ENCODE measurements at places on chromosomes 11 and 22.
A peak's percentile ranks its signal among the peaks of the same experiment; 100 is the strongest.

DNA sequence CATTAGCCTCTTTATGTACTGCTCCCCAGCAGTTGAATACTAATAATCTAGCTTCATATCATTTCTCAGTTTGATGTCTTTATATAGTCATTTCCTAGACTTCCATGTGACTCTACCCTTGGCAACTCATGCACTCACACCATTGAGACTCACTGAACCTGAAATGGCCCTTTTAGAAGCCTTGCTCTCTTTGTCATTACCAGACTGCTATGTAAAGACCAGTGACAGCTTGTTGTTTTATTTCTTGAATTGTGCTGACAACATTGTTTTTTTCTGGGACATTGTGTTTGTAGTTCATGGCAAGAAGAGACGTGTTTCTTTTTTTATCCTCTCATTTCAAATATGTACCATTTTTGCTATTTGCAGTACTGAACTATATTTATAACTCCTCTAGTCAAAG is 256.5 kb downstream of the CNTN5 start:
- no peak for DNase-seq

- no peak for DNase-seq
These were observed 69.7 kb downstream of the PHF21B start for GRCh38 chr22:44940130-44940529.

DNA sequence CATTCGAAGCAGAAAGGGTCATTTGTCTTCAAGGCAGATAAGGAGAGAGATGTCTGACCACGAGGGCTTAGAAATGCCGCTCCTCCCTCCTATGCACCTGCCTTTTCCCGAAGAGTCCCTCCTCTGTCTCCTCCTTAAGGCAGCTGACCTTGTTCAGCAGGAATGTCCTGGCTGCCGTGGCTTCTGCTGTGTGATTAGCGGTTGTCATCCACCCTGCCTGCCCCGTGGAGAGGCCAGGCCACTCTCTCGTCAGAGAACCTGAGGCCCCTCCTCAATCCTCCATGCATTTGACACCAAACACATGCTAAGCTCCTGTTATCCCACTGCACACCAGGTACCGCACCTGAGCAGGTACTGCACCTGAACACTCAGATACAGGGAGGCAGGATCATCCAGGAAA is 834.6 kb downstream of the TBC1D22A start:
- DNase-seq: no peak

DNA sequence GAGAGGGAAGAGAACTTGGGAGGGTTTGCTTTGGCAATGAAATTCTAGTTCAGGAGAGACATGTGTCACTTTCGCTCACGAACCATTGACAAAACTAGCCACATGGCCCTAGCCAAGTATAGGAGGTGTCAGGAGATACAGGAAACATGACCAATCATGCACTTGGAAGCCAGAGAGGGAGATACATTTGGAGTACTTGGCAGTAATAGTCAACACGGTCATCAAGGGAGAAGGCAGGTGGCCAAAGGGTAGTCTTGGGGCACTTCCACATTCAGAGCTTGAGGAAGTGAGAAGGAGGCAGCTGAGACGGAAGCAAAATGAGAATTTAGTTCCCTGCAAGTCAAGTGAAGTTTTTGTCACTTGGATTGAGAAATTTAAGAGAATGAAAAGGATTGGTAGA is 26.4 kb upstream of the KIRREL3 start:
- DNase-seq: no peak

- DNase-seq: peak; percentile 23
These were observed 1.7 kb downstream of the TSPAN18 start for GRCh38 chr11:44728491-44728910.

GRCh38 chr22:50228366-50228765 is 16.5 kb downstream of the TUBGCP6 start:
- no peak for DNase-seq

DNA sequence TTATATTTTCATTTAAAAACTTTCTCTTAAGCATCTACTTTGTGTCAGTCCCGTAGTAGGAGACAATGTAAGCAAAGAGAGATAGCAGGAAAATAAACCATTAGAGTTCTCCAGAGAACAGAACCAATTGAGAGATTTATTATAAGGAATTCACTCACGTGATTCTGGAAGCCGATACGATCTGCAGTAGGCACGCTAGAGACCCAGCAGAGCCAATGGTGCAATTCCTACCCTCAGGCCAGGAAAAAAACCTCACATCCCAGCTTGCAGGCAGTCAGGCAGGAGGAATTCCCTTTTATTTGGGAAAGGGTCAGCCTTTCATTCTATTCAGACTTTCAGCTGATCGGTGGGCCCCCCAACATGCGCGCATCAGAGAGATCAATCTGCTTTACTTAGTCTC is 7.3 kb upstream of the PLEKHA7 start:
- no peak for DNase-seq

GRCh38 chr22:25420925-25421904 is 143.3 kb upstream of the GRK3 start:
- no peak for DNase-seq

DNA sequence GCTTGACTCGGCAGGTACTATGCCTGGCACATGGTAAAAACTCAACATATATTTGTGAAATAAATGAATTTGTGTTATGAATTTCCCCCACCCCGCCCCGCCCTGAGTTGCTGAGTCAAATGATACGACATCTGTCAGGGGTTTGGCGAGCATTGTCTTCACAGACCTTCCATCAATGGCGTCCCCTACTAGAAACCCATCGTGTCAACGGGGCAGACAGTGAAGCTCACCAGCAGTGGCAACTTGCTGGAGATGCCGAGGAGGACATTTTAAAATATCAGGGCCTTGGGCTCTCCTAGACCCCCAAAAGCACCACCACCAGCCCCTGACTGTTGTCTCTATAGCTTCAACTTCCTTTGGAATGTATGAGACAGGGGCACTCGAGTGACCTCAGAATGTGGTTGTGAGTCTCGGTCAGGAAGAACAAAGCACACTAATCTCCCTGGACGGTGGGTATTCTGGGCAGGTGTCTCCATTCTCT is 761 bp upstream of the NXF1 start:
- DNase-seq: peak; percentile 55

DNA sequence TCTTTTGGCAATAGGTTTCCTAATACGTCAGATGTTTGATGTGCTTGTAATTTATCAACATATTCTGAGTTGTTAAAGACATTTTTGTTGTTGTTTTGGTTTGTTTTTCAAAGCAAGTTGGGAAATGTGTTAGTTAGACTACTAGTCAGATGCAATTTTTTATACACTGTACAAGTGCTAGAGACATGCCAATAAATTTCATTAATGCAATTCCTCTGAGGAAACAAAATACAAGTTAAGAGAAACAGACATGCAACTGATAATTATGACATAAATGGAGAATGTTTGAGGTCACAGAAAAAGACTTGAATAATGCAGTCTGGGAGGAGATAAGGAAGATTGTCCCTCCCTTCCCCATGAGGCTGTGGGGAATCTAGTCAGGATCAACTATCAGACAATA is 5.9 kb downstream of the OR51T1 start:
- DNase-seq: no peak

- DNase-seq: no peak
These were observed 57.3 kb upstream of the SYT13 start for GRCh38 chr11:45343444-45343843.

DNA sequence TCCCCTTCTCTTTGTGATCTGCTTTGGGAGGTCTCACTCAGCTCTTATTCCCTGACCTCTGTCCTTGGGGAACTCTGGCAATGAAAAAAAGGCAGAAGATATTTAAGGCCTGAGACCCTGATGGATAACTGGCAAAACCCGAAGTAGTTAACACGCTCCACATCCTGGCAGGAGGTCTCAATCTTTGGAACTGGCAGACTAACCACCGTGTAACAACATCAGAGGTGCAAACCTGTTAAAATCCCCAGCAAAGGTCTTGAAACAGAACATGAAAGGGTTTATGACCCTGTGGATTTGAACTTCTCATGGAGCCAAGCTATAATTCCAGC is 160.3 kb downstream of the DBX1 start:
- no peak for DNase-seq

DNA sequence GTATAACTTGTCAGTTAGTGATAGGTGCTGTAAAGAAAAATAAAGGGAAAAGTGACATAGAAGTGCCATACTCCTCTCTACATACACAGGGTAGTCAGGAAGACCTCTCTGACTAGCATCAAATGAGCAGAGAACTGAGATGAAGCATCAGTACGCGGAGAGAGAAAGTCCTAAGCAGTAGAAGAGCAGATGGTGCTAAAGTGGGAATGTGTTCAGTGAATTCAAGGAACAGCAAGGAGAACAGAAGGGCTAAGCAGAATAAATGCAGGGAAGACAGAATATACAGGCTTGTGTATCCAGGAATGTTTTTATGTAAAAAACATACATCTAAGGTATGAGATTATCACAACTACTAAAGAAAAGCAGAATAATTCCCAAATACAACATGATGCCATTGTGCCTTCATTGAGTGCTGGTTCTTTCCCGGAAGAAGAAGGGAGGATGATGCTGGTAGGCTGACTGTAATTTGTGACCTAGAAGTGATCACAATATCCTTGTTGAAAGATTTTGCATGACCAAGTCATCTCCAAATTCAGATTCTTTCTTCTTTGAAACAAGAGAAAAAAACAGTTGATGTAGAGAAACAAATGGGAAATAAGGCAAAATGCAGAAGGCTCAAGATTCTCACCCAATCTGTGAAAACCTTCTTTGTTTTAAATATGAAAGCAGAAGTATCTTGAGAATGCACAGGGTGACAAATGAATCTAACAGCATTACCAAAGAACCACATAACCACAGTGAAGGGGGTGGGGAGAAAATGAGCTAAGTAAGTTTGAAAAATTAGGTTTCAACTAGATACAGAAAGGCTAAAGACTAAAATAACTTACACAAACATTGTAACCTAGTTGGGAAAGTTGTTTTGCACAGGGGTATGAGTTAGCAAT is 20.5 kb downstream of the MRE11 start:
- DNase-seq: no peak

DNA sequence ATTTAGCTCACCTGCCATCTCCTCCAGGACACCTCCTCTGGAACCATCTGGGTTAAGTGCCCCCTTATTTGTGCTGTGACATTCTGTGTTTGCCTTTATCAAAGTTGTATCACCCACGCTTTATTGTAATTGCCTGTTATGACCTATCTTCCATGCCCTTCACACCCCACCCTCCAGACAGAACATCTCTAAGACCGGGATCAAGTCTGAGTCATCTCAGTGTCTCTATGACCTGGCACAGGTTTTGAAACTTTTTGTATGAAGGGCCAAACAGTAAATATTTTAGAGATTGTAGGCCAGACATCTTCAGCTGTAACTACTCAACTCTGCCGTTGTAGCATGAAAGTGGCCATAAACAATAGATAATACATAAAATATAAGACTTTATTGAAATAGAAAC is 161.8 kb downstream of the SPON1 start:
- DNase-seq: no peak

DNA sequence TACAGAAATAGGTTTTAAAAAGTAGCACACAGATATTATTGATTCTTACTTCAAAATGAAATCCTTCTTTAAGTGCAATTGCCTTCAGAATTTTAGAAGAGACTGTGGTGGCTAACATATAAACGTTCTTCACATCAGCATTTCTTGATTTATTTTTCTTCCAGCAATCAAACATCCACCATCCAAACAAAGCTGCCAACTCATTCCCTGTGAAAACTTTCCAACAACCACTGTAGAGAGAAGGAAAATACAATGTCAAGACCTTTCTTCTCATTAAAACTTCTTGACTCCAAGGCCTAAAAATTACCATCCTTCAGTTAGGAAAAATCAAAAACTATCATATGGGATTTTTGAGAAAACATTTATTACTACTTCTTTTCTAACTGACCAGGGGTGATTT is 34.0 kb upstream of the P4HA3 start:
- DNase-seq: no peak
